ENCODE measurements at places on chromosomes 16 and 17.

DNA sequence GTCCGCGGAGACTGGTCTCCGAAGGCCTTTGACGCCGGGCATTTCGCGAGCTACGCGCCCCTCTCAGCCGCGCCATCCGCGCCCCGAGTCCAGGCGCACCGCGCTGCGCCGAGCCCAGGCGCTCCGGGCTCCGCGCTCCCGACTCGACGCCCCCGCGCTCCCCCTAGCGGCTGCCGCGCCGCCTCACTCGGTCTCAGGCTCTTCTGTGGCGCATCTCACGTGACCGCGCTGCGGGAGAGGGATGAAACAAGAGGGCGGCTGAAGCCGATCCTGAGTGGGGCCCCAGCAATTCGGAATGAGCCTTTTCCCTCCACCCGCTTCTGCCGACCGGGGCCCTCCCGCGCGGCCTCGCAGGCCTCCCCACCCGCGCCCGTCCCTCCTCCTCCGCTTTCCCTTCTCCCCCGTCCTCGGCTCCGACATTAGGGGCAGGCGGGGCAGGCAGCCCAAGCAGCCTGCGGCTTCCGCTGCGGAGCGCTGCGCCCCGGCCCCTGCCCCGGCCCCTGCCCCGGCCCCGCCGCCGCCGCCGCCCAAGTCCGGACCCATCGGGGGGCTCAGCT is 42.5 kb upstream of the AMZ2 start:
- DNase-seq: peak; percentile 93

GRCh38 chr16:82995286-82995923 is 368.6 kb downstream of the CDH13 start:
- DNase-seq: no peak

DNA sequence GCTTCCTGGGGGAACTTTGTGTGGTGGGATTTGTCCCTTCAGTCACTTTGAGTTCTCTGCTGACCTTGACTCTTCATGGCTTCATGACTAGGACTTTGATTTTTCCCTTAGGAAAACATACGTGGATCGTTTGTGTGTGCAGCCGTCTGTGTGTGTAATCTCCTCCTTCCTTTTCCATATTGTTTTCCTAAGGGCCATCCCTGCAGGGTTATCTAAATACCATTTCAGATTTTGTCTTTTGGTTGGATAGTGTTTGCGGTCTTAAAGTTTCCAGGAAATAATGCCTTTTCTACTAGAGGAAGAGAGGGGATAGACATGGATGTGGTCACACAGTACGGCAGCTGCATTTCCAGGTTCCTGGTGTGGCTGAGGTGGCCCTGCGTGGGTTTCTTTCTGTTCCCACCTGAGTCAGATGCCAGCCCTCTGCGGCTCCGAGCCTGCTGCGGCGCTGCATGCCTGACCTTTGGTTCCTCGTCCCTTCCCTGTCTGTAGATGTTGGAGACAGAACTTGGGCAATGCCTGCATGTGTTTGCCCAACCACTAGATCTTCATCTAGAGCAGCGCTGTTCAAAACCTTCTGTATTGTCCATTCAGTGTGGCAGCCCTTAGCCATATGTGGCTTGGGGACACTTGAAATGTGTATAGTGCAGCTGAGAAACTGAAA is 72.0 kb upstream of the LGALS9 start:
- DNase-seq: no peak

- no peak for DNase-seq
Observed at GRCh38 chr17:32980230-32980629, 11.4 kb upstream of the SPACA3 start.

- DNase-seq: no peak
Observed at GRCh38 chr16:84839956-84840355, 20.2 kb downstream of the CRISPLD2 start.

DNA sequence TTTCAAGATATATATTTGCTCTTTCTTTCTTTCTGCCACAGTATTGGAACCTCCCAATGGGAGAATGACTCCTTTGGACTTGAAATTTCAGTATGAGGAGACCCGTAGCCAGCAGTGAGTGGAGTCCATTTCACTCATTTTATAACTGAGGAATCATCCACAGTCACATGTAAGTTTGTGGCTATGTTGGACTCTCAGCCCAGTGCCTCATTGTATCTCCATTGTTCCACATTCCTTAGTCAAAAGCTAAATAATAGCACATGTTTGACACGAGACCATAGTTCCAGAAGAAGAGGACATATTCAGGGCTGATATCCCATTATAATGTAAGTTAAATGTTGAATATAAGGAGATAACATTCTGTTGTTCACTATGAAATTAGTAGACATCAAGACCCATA is 12.7 kb upstream of the SPAG9 start:
- no peak for DNase-seq

- DNase-seq: no peak
Observed at GRCh38 chr17:57939797-57940196, 15.4 kb downstream of the CUEDC1 start.

DNA sequence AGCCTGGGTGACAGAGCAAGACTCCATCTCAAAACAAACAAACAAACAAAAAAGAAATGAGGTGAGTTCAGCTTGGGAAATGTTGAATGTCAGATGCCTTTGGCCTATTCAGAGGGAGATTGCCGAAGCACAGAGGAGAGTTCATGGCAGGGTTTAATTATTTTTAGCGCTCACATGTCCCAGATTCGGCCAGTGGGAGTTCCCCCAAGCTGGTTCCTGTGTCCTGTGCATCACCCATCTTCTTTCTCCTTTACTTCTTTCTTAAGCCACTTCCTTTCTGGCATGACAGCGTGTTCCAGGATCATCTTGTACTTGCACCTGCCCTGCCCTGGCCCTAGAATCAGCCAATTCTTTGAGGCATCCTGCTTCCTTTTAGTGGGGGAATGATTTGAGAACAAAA is 9.2 kb downstream of the MPV17L start:
- no peak for DNase-seq

- no peak for DNase-seq
Observed at GRCh38 chr17:27070836-27071235, 223.1 kb upstream of the WSB1 start.

All from activated CD4-positive, alpha-beta T cell treated with anti-CD3 and anti-CD28 coated beads, Interleukin-2, Interleukin-4, amounts not matched to agents 100 ng/mL and 50 ng/mL, durations not matched to agents 16 hours and 8 hours (primary cell).